Activated T-helper 1 cell treated with anti-CD3 and anti-CD28 coated beads, Interleukin-12 subunit alpha, Interleukin-12 subunit beta, Interleukin-2, Interleukin-4 antibody, amounts not matched to agents 30 ng/mL and 10 ng/mL and 1 ng/mL, durations not matched to agents 14 hours and 24 hours and 36 hours (primary cell): ENCODE measurements at places on chromosomes 2 and 18. TPM values are rescaled to one million over a fixed set of nuclear protein-coding genes. Genes with fewer than 3 reads are reported as not detected.

DNA sequence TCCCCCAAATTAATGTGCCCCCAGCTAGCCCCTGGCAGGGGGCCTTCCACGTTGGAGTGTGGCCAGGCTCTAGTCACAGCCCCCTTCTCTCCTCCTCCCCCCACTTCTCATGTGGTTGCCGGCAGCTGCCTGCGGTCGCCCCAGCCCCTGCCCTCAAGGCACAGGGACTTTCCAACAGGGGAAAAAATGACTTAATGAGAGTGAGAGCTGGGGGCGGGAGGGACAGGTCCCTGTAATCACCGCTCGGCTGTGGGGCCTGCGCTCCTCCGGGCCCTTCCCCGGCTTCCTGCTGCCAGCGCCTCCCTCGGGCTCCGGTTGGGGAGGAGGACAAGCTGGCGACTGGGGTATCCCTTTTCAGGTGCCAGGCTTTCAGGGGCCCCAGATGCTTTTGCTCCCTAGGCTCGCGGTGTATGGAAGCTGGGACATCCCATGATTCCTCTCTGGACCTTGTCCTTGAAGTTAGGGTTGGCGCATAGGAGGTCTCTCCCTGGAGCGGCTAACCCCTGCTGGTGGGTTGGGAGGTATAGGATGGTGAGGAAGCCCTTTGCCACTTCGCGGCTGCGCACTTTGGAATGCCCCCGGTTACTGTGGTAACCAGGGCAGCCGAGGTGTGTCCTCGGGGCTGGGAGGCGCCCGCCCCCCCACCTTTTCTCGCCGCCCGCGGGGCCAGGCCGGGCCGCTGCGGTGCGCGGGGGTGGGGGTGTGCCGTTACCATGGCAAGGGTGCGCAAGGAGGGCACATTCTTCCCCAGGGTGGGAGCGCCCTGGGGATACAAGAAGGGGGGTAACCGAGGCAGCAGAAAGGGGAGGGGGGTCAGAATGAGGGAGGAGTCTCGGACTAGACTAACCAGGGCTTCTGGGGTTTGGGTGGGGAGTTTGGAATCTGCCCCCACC lies 16.1 kb downstream of the WNT10A start:
- peak overlapping the region; percentile 63 for H3K4me3 ChIP-seq
- peaks cover 60% of the 10 kb centered on the region for H3K27me3 ChIP-seq
- peak overlapping the region; percentile 86 for H3K27ac ChIP-seq
- no peaks in the 10 kb centered on the region for H3K36me3 ChIP-seq
- H3K4me1 ChIP-seq = peaks cover 44% of the 10 kb centered on the region

MYO5B gene
- total RNA-seq = 0.12 TPM in 1 of 2 replicates, not detected in the other

DNA sequence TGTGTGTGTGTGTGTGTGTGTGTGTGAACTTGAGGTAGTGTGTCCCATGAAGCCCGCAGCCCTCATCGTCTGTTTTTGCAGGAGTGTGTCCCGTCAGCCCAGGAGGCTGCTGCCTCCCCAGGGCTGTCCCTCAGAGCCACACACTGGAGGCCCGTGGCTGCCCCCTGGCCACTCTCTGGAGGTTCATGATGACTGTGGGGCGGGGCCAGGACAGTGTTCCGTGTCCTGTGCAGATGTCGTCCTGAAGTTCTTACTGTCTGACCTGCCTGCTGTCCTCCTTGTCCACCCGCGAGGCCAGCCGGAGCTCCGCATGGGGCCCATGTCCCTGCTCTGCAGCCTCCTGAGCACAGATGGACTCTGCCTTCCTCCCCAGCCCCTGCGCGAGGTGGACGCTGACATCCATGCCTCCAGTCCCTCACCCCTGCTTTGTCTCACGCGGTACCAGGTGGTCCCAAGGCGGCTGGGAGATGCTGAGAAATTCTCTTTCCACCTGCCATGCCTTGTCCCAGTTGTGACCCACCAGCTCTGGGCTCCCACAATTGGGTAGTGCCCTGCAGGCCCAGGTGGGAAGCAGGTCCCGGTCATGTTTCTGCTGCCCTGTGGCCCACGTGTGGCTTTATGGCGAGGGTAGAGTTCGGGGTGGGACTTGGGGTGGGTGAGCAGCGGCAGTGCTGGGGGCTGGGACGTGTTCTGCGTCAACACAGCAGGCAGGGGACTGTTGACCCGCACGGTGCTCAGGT lies 92.8 kb downstream of the NFATC1 start:
- H3K36me3 ChIP-seq = peaks cover 17% of the 10 kb centered on the region
- DNase-seq = no peak
- no peaks in the 10 kb centered on the region for H3K27me3 ChIP-seq
- H3K4me1 ChIP-seq = peaks cover 5% of the 10 kb centered on the region
- H3K4me3 ChIP-seq = no peak overlapping the region
- H3K27ac ChIP-seq = no peak overlapping the region

VWA3B gene
- total RNA-seq = not detected in 2 replicates

GRCh38 chr2:43224571-43225092 lies 1.8 kb downstream of the ZFP36L2 start:
- H3K4me1 ChIP-seq = peaks cover 55% of the 10 kb centered on the region
- peak overlapping the region; percentile 92 for H3K4me3 ChIP-seq
- H3K27me3 ChIP-seq = no peaks in the 10 kb centered on the region
- peaks cover 42% of the 10 kb centered on the region for H3K36me3 ChIP-seq

GRCh38 chr2:68789603-68790002 lies 55.0 kb downstream of the ARHGAP25 start:
- no peak for DNase-seq
- H3K27me3 ChIP-seq = no peaks in the 10 kb centered on the region
- H3K36me3 ChIP-seq = peaks cover 41% of the 10 kb centered on the region
- H3K27ac ChIP-seq = no peak overlapping the region
- H3K4me3 ChIP-seq = no peak overlapping the region
- H3K4me1 ChIP-seq = peaks cover 42% of the 10 kb centered on the region

DNA sequence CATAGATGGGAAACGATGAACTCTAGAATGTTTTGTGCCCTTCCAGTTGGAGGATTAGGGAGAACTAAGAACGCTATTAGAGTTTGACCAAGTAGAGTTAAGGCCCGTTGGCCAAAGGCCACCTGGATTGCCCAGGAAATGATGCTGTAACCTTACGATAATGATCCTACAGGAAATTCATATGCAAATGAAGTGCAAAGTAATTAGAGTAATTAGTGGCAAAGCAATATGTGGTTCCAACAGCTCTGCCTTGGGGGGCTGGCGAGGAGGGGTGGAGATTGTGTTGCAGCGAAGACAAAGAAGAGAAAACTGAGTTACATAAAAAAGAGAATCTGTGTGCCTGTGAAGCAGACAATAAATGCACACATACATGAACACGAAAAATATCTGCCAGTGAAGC lies 61.5 kb upstream of the BOD1L2 start:
- H3K4me1 ChIP-seq = peaks cover 18% of the 10 kb centered on the region
- no peak overlapping the region for H3K4me3 ChIP-seq
- peaks cover 2% of the 10 kb centered on the region for H3K36me3 ChIP-seq
- H3K27ac ChIP-seq = no peak overlapping the region

- H3K27ac ChIP-seq = no peak overlapping the region
- peak; percentile 19 for DNase-seq
- no peak overlapping the region for H3K4me3 ChIP-seq
- no peaks in the 10 kb centered on the region for H3K27me3 ChIP-seq
- H3K36me3 ChIP-seq = no peaks in the 10 kb centered on the region
These were observed 76.0 kb downstream of the EMX1 start for GRCh38 chr2:72993147-72993932.

GRCh38 chr2:39160982-39161381 lies 40.1 kb upstream of the SOS1 start:
- no peaks in the 10 kb centered on the region for H3K36me3 ChIP-seq
- H3K27ac ChIP-seq = no peak overlapping the region
- no peaks in the 10 kb centered on the region for H3K4me1 ChIP-seq
- H3K27me3 ChIP-seq = peaks cover 5% of the 10 kb centered on the region
- no peak for DNase-seq
- H3K4me3 ChIP-seq = no peak overlapping the region

- no peak overlapping the region for H3K4me3 ChIP-seq
- no peaks in the 10 kb centered on the region for H3K4me1 ChIP-seq
- no peaks in the 10 kb centered on the region for H3K36me3 ChIP-seq
- no peak for DNase-seq
These were observed 128.3 kb upstream of the SPATS2L start for GRCh38 chr2:200177971-200178911.

GRCh38 chr2:37622450-37623100 lies 48.9 kb downstream of the CDC42EP3 start:
- peaks cover 41% of the 10 kb centered on the region for H3K4me1 ChIP-seq
- no peak for DNase-seq
- peaks cover 7% of the 10 kb centered on the region for H3K36me3 ChIP-seq
- H3K4me3 ChIP-seq = no peak overlapping the region

DNA sequence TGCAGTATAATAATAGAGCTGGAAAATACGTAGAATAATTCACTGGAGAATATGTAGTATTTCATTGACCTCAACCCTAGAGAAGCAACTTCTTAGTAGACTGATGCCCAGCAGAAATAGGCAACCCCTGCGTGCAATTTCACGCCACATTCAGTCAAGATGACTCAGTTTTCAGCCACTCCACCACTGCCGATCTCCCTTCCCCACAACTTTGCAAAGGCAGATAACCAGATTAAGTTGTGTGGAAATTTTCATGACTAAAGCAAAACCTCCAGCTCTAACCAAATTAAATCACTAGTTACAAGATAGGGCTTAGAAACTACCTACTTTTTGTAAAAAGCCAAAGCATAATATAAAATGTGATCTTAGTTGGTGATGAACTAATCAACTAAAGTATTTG lies 63.3 kb upstream of the STK17B start:
- H3K36me3 ChIP-seq = peaks cover 15% of the 10 kb centered on the region
- peak; percentile 60 for DNase-seq

- no peak overlapping the region for H3K4me3 ChIP-seq
- no peaks in the 10 kb centered on the region for H3K36me3 ChIP-seq
- no peak for DNase-seq
- H3K27ac ChIP-seq = no peak overlapping the region
These were observed 459.9 kb downstream of the PIK3C3 start for GRCh38 chr18:42414756-42415454.

- H3K4me1 ChIP-seq = no peaks in the 10 kb centered on the region
- H3K4me3 ChIP-seq = no peak overlapping the region
- no peak for DNase-seq
- H3K27me3 ChIP-seq = peaks cover 69% of the 10 kb centered on the region
- peak overlapping the region; percentile 27 for H3K27ac ChIP-seq
- H3K36me3 ChIP-seq = peaks cover 2% of the 10 kb centered on the region
These were observed 3.6 kb upstream of the GBX2 start for GRCh38 chr2:236171680-236172254.

- H3K27me3 ChIP-seq = no peaks in the 10 kb centered on the region
- H3K27ac ChIP-seq = no peak overlapping the region
- no peaks in the 10 kb centered on the region for H3K4me1 ChIP-seq
- no peaks in the 10 kb centered on the region for H3K36me3 ChIP-seq
These were observed 1094.7 kb upstream of the DDX18 start for GRCh38 chr2:116719836-116720235.

ADGRF3 gene
- 2.3 and 2.9 TPM in 2 replicates for total RNA-seq

DNA sequence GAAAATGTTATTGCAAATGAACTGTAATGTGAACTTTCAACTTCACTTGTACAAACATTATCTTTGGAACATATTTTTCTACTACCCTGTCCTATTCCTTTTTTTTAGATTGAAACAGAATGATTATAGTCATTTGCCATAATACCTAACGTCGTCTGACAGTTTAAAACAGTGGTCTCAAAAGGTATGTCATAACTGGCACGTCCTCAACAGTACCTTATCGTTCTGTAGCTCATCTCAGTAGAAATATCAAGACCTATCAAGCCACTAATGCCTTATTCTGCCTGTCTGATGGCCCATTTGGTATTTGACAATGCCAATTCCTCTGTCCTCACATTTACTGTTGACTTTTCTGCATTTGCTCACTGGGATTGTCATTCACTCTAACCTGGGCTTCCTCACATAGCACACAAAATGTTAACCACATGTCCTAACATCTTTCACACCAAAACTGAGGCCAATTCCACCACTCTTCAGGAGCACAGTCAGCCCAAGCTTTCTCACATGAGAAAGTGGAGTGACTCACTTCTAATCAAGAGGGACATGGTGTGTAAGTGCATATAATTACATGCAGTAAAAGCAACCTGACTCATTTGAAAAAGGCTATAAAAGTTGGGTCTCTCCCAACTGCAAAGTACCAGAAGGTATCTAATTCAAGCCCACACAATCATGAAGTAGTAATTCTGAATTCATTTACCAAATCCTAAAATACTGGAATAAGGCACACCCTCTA lies 34.8 kb downstream of the DNER start:
- H3K27ac ChIP-seq = no peak overlapping the region
- no peak for DNase-seq
- no peak overlapping the region for H3K4me3 ChIP-seq
- H3K36me3 ChIP-seq = no peaks in the 10 kb centered on the region

- H3K27me3 ChIP-seq = peaks cover 4% of the 10 kb centered on the region
- no peaks in the 10 kb centered on the region for H3K4me1 ChIP-seq
- no peak for DNase-seq
These were observed 54.4 kb downstream of the SCN3A start for GRCh38 chr2:165149439-165149838.

PLCD4 gene
- total RNA-seq = 0.54 and 0.62 TPM in 2 replicates

GRCh38 chr2:43605079-43605655 lies 9.3 kb upstream of the THADA start:
- peaks cover 1% of the 10 kb centered on the region for H3K36me3 ChIP-seq
- H3K4me1 ChIP-seq = peaks cover 17% of the 10 kb centered on the region
- peaks cover 2% of the 10 kb centered on the region for H3K27me3 ChIP-seq
- DNase-seq = peak; percentile 8

- H3K27me3 ChIP-seq = no peaks in the 10 kb centered on the region
- DNase-seq = no peak
- H3K27ac ChIP-seq = no peak overlapping the region
- H3K36me3 ChIP-seq = peaks cover 7% of the 10 kb centered on the region
- H3K4me3 ChIP-seq = no peak overlapping the region
These were observed 4.5 kb downstream of the NBEAL1 start for GRCh38 chr2:203019142-203019541.

PLA2R1 gene
- total RNA-seq = not detected in 2 replicates

ECEL1 gene
- 0.12 TPM in 1 of 2 replicates, not detected in the other for total RNA-seq

REG3A gene
- total RNA-seq = not detected in 2 replicates

ANXA4 gene
- total RNA-seq = 36.2 and 38.0 TPM in 2 replicates

- H3K27me3 ChIP-seq = no peaks in the 10 kb centered on the region
- DNase-seq = no peak
- H3K36me3 ChIP-seq = no peaks in the 10 kb centered on the region
- no peak overlapping the region for H3K27ac ChIP-seq
These were observed 172.7 kb upstream of the SMAD7 start for GRCh38 chr18:49123431-49123830.

EML6 gene
- total RNA-seq = 0.37 and 0.44 TPM in 2 replicates

DNA sequence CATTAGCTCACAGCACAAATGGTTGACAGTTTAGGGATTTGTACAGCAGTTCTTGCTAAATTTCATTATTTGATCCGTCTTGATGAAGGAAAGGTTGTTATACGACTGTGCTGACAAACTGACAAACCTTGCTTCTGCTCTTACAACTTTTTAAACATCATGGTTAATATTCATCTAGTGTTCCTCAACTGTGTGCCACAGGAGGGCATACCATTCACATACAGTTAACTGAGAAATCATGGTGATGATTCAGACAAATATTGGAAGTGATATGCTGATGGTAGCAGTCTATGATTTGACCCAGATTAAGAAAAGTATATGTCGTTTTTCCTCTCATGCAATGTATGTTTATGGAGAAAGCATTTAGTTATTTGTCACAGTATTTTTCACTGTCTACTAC lies 129.8 kb upstream of the FSIP2 start:
- no peak for DNase-seq
- H3K36me3 ChIP-seq = no peaks in the 10 kb centered on the region
- H3K27ac ChIP-seq = no peak overlapping the region
- no peaks in the 10 kb centered on the region for H3K27me3 ChIP-seq

- no peak overlapping the region for H3K27ac ChIP-seq
- no peak for DNase-seq
- H3K27me3 ChIP-seq = no peaks in the 10 kb centered on the region
- H3K4me1 ChIP-seq = no peaks in the 10 kb centered on the region
- H3K4me3 ChIP-seq = no peak overlapping the region
- no peaks in the 10 kb centered on the region for H3K36me3 ChIP-seq
These were observed 3.6 kb downstream of the MAB21L4 start for GRCh38 chr2:240892356-240892755.
